ENCODE measurements at places on chromosomes 3 and 15.

- DNase-seq, result no peak
These were observed 153.7 kb upstream of the KCNMB2 start for GRCh38 chr3:178382449-178383061.

- DNase-seq, result peak; percentile 77
These were observed 47.0 kb downstream of the OXNAD1 start for GRCh38 chr3:16311960-16312451.

- DNase-seq, result no peak
These were observed 271.6 kb downstream of the ERC2 start for GRCh38 chr3:56196700-56197099.

DNA sequence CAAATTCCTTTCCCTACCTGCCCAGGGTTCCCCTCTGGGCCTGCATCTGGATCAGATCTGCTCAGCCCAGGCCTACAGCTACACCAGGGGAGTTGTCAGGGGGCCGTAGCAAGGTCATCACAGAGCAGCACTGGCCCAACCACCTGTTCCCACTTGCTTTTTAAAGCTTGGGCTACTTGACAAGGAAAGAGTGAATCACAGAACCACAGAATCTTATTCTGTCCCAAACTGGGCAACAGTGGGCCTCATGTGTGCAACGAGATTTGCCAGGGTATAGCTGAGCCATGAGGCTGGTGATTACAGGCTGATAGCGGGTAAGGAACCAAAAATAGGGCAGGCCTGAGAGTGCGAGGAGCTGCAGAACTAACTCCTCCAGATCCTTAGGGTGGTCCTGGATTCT is 66.7 kb downstream of the MYLK start:
- no peak for DNase-seq

DNA sequence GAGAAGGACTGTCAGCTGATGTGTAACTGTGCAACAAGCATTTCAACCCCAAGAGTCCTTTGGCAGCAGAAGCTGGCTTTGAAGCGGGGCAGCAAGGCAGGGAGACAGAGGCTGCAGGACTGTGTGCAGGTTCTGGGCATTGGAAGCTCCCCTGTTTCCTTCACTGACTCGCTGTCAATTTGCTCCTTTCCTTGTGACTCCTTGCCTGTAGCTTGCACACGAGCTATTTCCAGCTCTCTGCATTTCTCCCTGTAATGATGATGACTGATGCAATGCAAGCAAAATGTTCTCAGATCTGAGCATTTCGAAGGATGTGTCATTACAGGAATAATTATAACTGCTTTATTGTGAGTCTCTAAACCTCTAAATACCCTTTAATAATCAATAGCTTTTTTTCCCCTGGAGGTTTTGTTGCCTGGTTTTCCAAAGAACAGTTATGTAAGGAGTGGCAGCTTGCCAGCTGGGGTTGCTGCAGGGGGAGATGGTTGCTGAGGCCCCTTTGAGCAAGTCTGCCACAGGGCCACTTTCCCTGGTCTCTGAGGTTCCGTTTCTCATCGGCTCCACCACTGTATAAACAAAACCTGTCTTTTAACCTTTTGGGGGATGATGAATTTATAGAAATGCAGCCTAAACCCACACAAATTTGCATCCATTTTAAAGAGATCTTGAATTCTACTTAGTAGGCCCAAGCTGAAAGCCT is 2.8 kb downstream of the APOD start:
- no peak for DNase-seq

DNA sequence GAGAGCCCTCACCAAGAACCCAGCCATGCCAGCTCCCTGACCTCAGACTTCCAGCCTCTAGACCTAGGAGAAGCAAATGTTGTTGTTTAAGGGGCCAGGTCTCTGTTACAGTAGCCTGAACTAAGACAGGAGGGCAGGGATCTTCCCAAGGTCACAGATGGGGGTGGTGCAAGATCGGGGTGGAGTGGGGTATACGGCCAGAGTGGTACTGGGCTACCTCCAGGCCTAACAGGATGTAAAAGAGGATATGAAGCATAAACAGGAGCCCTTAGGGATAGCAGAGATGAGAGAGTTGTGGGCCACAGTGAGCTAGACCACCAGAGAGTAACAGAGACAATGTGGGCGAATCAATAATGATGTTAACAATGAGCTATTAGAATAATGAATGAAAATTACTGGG is 82.9 kb downstream of the TOP2B start:
- no peak for DNase-seq

- DNase-seq, result no peak
These were observed 53.9 kb downstream of the ROPN1B start for GRCh38 chr3:126022741-126023359.

GRCh38 chr15:88590759-88591158 is 30.4 kb upstream of the AEN start:
- no peak for DNase-seq

DNA sequence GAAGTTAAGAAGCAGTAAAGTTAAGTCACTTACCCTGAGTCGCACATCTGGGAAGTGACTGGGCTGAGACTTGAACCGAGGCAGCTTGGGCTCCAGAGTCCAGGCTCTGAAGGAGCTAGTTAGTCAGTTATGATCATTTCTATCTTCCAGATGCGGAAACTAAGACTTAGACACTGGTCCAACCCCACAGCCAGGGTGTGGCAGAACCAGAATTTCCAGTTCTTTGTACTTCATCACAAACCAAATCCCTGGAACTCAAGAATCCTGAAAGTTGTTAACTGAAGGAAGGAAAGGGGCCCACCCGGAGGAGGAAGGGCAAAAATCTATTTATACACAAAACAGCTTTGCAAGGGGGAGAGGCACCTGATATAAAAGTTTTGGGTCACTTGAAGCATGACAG is 389.9 kb downstream of the SHQ1 start:
- DNase-seq, result no peak

DNA sequence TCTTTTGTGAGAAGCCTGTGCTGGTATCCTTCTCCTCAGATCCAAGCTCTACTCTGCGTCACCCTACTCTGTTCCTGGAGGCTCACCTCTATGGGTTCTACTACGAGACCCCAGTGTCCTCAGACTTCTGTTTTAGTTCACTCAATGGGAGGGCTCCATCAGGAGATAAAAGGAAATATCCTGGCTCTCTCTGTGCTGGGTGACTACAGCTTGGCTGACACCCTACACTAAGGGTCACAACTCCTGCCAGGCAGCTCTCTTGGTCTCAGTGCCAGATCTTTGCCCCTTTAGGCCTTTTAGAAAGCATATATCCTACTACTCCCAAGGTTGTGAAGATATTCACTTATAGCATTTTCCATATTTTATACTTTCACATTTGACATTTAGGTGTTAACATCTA is 46.5 kb downstream of the SPG11 start:
- DNase-seq, result no peak

- DNase-seq, result no peak
These were observed 43.7 kb upstream of the MAPKBP1 start for GRCh38 chr15:41730543-41730942.

GRCh38 chr15:79653533-79653932 is 221.4 kb downstream of the MINAR1 start:
- DNase-seq, result no peak

DNA sequence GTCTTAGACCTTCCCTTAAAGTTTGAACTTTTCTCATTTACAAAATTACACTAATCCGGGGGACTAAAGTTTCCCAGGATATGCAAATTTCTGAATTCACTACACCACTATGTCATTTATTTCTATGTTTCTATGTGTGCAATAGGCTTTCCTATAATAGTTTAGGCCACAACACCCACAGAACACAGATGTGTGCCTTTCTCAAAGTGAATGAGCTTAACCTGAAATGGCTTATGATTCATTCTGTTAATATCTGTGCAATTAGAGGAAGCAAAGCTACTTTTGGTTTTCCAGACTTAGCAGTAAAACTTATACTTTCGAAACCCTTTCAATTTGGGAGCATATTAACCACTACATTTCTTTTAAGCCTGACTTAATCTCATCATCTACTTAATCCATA is 748.1 kb downstream of the GBE1 start:
- no peak for DNase-seq

DNA sequence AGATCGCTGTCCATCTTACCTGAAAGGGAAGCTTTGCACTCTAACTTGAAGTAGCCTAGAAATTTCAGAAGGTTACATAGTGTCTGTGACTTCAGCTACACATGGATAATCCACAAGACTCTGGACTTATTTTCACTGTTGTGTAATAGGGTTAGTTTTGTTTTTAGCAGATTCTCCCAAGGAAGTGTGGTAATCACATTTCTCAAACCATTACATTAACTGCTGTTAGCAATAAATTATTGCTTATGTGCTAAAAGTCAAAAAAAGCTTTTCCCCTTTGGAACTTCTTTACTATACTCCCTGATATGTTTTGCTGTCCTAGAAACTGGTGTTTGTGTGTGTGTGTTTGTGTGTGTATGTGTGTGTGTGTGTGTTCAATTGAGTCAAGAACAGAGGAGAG is 351.8 kb upstream of the TPRG1 start:
- DNase-seq, result no peak

DNA sequence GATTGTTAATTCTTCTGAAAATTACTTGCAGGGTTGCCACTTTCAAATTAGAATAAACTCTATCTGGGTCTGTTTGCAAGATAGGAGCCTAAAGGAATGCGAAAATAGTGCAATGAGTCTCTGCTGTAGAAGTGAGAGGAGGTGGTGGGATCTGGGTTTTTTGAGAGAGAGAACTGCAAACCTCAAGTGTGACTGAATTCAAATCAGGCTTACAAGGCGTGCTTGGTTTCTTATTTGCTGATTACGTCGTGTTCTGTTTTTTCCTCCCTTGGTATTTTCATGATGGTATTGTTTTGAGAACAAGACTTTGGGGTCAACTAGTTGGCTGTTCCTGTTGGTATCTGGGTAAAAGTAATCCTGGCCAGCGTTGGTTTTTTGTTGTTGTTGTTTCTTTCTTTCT is 490.9 kb upstream of the CFAP20DC start:
- no peak for DNase-seq

- no peak for DNase-seq
These were observed 72.7 kb downstream of the CMTM8 start for GRCh38 chr3:32310918-32311839.

DNA sequence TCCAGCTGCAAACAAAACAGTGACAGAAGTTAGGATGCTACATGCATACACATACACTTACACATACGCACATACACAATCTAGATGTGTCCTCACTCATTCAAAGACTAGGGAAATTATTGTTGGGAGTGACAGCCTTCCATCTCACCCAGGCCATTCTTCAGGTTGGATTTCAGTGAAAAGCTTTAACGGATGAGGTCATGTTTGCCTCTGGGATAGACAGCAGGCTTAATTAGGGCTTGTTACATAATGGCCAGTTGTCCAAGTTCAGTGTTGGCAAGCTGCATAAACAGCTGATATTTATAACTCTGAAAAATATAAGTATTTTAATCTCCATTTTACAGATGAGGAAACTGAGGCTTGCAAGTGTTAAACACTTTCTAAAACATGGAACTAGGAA is 35.8 kb upstream of the PLOD2 start:
- no peak for DNase-seq

DNA sequence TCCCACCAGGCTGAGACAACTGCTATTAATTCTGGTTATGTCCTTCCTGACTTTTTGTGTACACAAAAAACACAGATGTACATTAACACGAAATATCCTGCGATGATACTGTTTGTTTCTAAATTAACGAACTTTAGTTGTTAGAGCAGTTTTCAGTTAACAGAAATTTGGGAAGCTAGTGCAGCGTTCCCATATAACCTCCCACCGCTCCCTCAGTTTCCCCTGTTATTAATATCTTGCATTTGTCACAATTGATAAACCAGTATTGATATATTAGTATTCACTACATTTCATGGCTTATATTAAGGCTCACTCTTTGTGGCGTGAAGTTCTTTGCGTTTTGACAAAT is 45.3 kb upstream of the RNU6-1 start:
- no peak for DNase-seq

GRCh38 chr3:107641572-107642307 is 119.0 kb downstream of the BBX start:
- DNase-seq, result no peak

DNA sequence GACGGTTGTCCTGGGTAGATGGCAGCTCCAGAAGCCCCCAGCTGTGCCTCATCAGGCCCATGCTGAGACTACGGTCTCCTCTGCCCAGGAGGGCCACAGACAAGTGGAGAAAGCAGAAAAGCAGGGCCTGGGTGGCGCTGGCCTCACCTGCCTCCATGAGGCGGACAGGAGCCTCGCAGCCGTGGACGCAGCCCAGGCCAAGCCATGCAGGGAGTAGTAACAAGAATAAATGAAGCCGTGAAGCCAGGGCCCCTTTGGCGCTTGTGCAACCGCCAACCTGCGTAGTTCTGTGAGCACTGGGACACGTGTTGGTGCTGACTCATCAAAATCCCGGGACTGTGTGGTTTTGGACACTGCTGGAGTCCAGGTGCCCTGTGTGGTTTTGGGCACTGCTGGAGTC is 12.3 kb upstream of the MUC4 start:
- no peak for DNase-seq

GRCh38 chr15:29554531-29554930 is 267.7 kb downstream of the TJP1 start:
- no peak for DNase-seq

DNA sequence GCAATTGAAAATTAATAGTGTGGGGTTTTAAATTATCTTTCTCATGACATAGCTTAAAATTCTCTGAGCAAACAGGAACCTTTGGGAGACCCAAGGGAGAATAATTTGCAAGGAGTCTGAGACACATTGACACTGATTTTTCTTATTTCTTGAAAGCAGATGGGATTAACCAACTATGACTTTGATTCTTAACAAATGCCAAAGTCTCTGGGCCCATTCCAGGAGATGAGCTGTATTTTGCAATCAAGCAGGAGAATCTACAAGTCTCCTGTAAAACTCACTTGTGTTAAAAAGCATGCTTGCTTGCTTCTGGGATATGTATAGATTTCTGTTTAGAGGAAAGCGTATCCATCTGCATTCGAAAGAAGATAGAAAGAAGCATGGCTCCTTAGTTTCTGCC is 71.3 kb upstream of the STT3B start:
- no peak for DNase-seq

DNA sequence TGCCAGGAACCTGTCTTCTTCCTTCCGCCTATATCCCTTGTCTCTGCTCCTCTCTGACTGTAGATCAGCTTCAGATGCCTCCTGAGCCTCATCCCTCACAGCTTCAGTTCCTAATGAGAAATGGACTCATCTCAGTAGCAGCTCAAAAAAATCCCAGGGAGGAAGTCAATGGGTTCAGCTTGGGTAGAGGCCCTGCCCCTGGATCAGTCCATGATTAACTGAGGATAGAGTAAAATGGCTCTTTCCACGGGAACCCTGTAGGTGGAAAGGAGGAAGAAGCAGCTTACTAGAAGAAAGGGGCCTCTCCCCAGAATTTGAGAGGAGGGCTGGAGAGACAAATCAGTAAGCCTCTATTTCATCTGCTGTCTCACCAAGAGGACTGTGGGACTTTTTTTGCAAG is 26.9 kb upstream of the HCN4 start:
- no peak for DNase-seq

DNA sequence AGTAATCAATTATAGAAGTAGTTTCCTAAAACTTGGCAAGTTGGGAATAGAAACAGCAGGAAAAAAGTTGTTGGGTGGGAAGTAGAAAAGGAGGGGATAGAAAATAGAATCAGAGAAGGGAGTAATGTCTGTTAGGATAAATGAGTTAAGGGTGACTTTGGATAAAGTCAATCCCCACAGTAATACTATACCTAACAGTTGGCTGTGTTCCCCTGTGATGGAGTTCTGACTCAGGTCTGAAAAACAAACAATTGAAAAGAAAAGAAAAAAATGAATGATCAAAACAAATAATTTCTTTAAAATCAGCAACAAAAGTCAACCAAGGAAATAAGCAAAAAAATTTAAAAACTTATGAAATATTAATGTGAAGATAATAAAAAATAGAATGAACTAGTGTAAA is 50.3 kb downstream of the EMC4 start:
- no peak for DNase-seq

- DNase-seq, result no peak
These were observed 475.2 kb upstream of the EPHA3 start for GRCh38 chr3:88632226-88632625.
